ENCODE measurements at places on chromosomes 5 and 9. TPM values are rescaled to one million over a fixed set of nuclear protein-coding genes. Genes with fewer than 3 reads are reported as not detected.

Gene THBS4
- total RNA-seq, result 1.2 TPM

Gene BTNL8
- under 0.01 TPM for total RNA-seq

Gene MARCOL
- total RNA-seq, result not detected

Gene NXNL2
- total RNA-seq, result 0.49 TPM

Gene LECT2
- total RNA-seq, result not detected

Gene ABLIM3
- 13.3 TPM for total RNA-seq

Gene SIT1
- not detected for total RNA-seq

Gene NR4A3
- 9.1 TPM for total RNA-seq

Gene GARIN3
- not detected for total RNA-seq

Gene TPRN
- 5.4 TPM for total RNA-seq

Gene DRD1
- total RNA-seq, result 4.7 TPM

Gene ZNF608
- total RNA-seq, result 80.9 TPM

Gene CTXN3
- 3.2 TPM for total RNA-seq

Gene PCDHA9
- 12.3 TPM for total RNA-seq

Gene LVRN
- 1.5 TPM for total RNA-seq

Gene FBN2
- 8.1 TPM for total RNA-seq

Gene PLCXD3
- 7.6 TPM for total RNA-seq

Gene BTNL3
- total RNA-seq, result not detected

Gene LCN15
- total RNA-seq, result not detected

Gene PROB1
- 0.49 TPM for total RNA-seq

Gene STK32A
- 2.7 TPM for total RNA-seq

Gene PCDHGB5
- 16.2 TPM for total RNA-seq

Gene LCN9
- not detected for total RNA-seq

Gene INSL4
- not detected for total RNA-seq

Gene AIF1L
- total RNA-seq, result 14.0 TPM

Gene VCAN
- 208 TPM for total RNA-seq

Gene PPP2R2B
- 91.0 TPM for total RNA-seq

Gene PKD2L2
- total RNA-seq, result under 0.01 TPM

Gene MLANA
- total RNA-seq, result not detected

Gene GDF9
- 0.98 TPM for total RNA-seq

Gene SEC24A
- total RNA-seq, result 19.7 TPM

Gene LCN1
- not detected for total RNA-seq

Gene NRG2
- total RNA-seq, result 3.9 TPM

Gene RNF180
- 48.9 TPM for total RNA-seq

Gene SPATA31A7
- not detected for total RNA-seq

Gene ANKDD1B
- total RNA-seq, result 0.98 TPM

Gene ALDH1A1
- total RNA-seq, result 0.98 TPM

Gene PCDHB9
- 6.6 TPM for total RNA-seq

Measured in temporal lobe (tissue), 4 donors.